Chondrocyte (in vitro differentiated cells): ENCODE measurements at places on chromosomes 3 and 15. TPM values are rescaled to one million over a fixed set of nuclear protein-coding genes. Genes with fewer than 3 reads are reported as not detected.

The SENP8 gene
- 2.9 to 4.0 TPM (median 3.0 TPM) in 3 replicates for total RNA-seq

- DNase-seq = no peak
- H3K36me3 ChIP-seq = no peaks in the 10 kb centered on the region
- no peak overlapping the region for H3K27ac ChIP-seq
- H3K4me1 ChIP-seq = no peaks in the 10 kb centered on the region
- no peaks in the 10 kb centered on the region for H3K27me3 ChIP-seq
- no peak overlapping the region for H3K4me3 ChIP-seq
These were observed 1072.2 kb downstream of the FHIT start for GRCh38 chr3:60178931-60179653.

DNA sequence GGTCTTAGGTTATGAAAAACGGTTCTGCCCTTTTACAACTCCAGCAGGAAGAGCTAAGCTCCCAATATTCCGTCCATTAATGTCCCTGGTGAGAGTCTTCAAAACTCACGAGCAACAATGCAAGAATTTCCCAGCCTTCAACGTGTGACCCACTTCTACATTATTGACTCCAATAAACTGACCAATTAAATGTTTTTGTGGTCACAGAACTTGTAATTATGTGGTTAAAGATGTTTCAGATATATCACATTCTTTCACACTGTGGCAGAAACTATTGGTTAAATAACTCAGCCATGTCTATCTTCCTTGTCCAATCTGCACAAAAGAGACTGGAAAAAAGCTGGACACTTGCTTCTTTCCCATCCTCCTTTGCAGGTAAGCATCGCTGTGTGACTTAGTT is 286.6 kb upstream of the ADAMTS9 start:
- no peak overlapping the region for H3K27ac ChIP-seq
- no peak for DNase-seq
- H3K27me3 ChIP-seq = no peaks in the 10 kb centered on the region
- H3K36me3 ChIP-seq = no peaks in the 10 kb centered on the region
- H3K4me3 ChIP-seq = no peak overlapping the region

- no peaks in the 10 kb centered on the region for H3K27me3 ChIP-seq
- no peaks in the 10 kb centered on the region for H3K4me1 ChIP-seq
- peaks cover 2% of the 10 kb centered on the region for H3K36me3 ChIP-seq
- H3K4me3 ChIP-seq = no peak overlapping the region
- no peak overlapping the region for H3K27ac ChIP-seq
These were observed 727.5 kb downstream of the TBL1XR1 start for GRCh38 chr3:176469694-176470205.
